Omental fat pad (tissue), 4 donors: ENCODE measurements at places on chromosomes 5 and 9. TPM values are rescaled to one million over a fixed set of nuclear protein-coding genes. Genes with fewer than 3 reads are reported as not detected.

DNA sequence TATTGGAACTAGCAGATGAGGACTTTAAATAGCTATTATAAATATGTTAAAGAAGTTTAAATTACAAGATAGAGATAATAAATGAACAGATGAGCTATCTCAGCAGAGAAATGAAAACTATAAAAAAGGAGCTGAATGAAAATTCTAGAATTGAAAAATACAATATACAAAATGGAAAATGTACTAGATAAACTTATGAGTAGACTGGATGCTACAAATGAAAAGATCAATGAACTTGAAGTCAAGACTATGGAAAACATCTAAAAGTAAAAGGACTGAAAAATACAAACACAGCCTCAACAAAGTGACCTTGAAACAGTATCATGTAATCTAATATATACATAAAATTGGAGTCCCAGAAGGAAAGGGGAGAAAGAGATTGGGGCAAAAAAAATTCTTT lies 10.7 kb upstream of the PDLIM4 start:
- DNase-seq: no peak

Gene PCDHA10
- total RNA-seq: 2.3 TPM

GRCh38 chr5:75985077-75985476 lies 98.1 kb upstream of the SV2C start:
- no peak for DNase-seq

Gene UNC13B
- 20.6 TPM for total RNA-seq

Gene GRHPR
- 149 TPM for total RNA-seq

- no peak for DNase-seq
These were observed 95.3 kb downstream of the TTLL11 start for GRCh38 chr9:121997791-121998190.

- no peak for DNase-seq
These were observed 12.2 kb downstream of the PDE8B start for GRCh38 chr5:77222722-77223121.

Gene ESM1
- not detected for total RNA-seq

Gene DRD1
- 0.13 TPM for total RNA-seq
